ENCODE measurements at places on chromosomes 12 and 14.

GRCh38 chr14:50821510-50822464 lies 9.2 kb downstream of the NIN start:
- DNase-seq: no peak

GRCh38 chr14:99073431-99073830 lies 198.6 kb downstream of the BCL11B start:
- DNase-seq: no peak

DNA sequence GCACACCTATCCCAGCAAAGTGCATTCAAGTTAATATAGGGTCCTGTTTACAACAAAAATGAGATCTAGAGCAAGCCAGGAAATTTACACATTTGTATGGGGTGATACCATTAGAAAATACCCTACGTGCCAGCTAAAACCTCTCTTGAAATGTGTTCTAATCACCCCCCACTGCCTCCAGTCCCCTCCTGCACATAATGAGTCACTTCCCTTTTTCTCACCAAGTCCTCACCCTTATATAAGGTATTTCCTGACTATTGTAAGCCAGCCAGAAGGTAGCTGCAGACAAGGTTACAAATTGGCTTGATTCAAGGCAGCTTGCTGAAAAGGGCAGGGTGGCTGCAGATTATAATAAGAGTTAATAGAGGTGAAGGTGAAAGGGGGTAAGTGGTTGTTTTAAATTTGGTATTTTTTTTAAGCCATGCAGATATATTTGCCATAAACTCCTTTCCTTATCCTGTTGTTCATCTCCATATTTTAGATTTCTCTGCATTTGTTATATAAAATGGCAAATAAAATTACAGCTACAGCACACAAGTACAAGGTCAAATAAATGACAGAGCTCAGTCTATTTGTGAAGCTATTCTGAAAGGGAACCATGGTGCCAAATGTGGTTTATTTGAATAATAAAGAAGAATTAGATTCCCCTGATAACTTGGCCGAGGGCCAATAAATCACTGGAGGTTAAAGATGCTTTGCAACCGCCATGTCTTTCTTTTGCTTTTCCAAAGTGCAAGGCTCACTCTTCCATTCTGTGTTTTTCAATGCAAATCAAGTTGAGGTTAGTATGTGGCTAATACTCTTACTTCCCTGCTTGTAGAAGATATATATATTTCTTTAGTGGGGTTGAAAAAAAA lies 385.9 kb downstream of the EGLN3 start:
- no peak for DNase-seq

- DNase-seq: no peak
Measured at GRCh38 chr14:61911574-61911973, 149.4 kb downstream of the SNAPC1 start.

GRCh38 chr14:50667684-50667995 lies 466 bp downstream of the SAV1 start:
- peak; percentile 35 for DNase-seq

DNA sequence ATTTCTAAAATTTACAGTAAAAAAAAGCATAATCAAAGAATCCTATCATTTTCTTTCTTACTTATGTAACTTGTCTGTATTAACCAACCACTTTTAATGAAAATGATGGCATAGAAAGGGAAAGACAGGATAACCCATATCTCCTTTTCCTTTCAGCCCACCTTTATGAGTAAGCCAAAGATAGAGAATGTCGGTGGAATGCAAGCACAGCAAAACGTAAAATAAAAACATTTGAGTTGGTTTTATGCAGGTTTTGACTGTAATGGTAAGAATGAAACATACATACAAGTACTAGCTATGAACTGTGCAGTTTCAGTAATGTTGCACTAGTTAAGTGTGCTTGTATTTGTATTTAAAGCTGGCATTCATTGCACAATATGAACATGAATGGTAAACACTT lies 360.3 kb downstream of the FOXG1 start:
- DNase-seq: no peak

Measured in muscle of arm (tissue), 14 donors.